Right renal pelvis (tissue), 4 donors: ENCODE measurements at places on chromosomes 3 and 15.

GRCh38 chr3:162534431-162534830, 1037.8 kb downstream of the OTOL1 start:
- no peak for DNase-seq

- DNase-seq, result no peak
These were observed 594 bp downstream of the CRELD1 start for GRCh38 chr3:9934235-9934621.

GRCh38 chr15:83092309-83092976, 15.0 kb upstream of the TM6SF1 start:
- DNase-seq, result no peak

DNA sequence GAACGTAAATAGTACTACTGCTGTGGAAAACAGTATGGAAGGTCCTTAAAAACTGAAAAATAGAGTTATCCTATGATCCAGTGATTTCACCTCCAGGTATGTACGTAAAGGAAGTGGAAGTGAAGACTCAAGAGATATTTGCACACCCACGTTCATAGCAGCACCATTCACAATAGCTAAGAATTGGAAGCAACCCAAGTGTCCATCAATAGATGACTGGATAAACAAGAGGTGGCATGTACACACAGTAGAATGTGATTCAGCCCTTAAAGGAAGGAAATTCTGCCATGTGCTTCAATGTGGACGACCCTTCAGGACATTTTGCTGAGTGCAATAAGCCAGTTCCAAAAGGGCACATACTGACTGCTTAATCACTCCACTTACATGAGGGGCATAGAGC, 188.3 kb downstream of the APBA2 start:
- DNase-seq, result no peak

DNA sequence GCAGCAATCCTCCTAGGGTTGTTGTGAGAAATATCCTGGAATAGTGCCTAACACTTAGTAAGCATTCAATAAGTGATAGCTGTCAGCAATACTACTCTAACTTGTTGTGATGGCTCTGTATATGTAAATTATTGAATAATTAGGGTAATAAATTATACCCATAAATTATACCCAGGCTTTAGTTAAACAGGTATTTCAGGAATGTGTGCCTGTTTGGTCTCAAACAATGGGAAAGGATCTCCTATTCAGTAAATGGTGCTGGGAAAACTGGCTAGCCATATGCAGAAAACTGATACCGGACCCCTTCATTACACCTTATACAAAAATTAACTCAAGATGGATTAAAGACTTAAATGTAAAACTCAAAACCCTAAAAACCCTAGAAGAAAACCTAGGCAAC, 14.8 kb upstream of the ARNT2 start:
- DNase-seq, result no peak

DNA sequence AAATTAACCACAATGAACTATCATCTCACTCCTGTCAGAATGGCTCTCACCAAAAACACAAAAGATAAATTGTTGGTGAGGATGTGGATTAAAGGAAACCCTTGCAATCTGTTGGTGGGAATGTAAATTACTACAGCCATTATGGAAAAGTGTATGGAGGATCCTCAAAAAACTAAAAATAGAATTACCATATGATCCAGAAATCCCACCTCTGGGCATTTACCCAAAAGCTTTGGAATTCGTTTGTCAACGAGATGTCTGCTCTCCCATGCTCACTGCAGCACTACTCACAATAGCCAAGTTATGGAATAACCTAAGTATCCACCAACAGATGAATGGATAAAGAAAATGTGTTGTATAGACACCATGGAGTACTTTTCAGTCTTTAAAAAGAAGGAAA, 21.6 kb downstream of the FSIP1 start:
- no peak for DNase-seq

GRCh38 chr3:55719006-55719405, 231.9 kb upstream of the WNT5A start:
- DNase-seq, result no peak

- no peak for DNase-seq
These were observed 443.9 kb downstream of the DIPK2A start for GRCh38 chr3:144415492-144415891.

DNA sequence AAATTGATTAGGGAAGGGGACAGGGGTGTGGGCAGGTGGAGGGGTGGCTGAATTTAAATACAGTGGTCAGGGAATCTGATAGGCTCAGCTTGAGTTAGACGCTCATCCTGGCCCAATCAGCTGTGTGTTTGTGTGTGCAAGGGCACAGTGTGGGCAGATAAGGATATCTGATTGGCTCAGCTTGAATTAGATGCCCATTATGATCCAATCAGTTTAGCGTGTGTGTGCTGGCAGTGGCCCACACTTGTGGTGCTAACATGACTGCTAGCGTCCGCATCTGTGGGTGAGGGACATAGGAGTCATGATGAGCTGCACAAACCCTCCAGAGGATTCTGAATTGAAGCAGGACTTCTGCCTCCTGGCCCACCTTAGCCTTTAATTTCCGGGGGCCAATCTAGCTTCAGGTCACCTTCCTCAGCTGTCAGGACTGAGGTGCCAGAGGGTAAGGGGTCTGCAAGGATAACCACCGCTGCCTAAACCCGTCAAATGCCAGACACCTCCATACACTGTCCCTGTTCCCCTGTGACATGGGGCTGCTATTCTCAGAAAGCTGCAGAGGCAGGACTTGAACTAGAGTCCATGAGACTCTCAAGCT, 97.3 kb downstream of the CORO2B start:
- no peak for DNase-seq

DNA sequence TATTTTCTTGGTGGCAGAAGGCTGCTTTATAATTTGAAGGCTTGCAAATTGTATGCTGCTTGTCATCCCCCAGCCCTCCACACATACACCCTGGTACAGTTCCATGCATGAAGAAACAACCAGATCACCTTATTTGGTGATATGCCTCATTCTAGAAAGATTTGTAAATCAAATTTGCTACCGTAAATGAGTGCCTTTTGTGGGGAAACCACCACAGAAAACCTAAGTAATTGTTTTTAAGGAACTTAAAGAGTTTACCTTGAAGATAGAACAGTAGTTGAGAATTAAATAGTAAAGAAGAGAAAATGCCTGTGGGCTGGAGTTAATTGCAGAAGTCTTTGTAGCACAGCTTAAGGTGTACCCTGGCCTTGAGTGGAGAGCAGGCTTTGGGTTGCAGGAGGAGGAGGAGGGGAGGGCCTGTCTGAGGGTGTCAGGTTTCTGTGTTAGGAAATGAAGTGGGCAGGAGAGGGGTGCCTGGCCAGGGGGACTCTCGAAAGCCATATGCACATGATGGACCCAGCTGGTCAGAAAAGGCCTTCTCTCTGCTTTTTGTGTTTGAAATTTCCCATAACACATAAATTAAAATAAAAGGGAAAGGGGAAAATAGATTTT, 6.9 kb downstream of the NIPA2 start:
- no peak for DNase-seq

DNA sequence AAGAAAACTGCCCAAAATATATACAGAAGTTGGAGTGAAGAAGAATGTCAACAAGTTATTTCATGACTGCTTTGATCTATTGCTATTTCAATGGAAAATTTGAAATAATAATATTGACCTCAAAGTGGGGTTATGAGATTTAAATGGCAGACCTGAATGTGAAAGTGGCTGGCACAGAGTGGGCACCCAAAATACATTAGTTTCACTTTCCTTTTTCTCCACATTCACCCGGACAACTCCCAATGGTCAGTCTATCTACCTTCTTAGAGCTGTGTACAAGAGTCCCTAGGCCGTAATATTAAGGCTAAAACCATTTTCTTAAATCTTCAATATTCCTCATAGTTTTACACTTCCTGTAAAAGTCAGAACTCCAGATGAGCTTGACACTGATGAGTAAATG, 61.6 kb upstream of the ETV5 start:
- DNase-seq, result no peak

DNA sequence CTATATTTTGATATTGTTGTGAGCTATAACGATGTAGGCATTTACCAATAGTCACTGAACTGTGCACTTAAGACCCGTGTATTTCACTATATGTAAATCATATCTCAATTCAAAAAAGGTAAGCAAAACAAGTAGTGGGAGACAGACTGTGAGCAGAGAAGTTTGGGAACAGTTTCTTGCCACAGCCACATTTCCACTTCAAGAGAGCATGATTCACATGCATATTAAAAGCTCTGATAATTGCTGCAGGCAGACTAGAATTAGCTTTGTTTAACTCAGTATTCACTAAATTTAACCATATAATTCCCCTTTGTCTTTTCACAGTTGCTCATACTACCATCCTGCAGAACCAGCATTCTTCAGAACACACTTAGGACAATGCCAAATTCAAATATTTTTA, 168.4 kb upstream of the ZNF385D start:
- no peak for DNase-seq

GRCh38 chr15:39272901-39273300, 308.0 kb upstream of the THBS1 start:
- no peak for DNase-seq

GRCh38 chr3:40546816-40547215, 22.1 kb downstream of the ZNF621 start:
- no peak for DNase-seq

GRCh38 chr15:69885173-69885955, 212.4 kb downstream of the TLE3 start:
- no peak for DNase-seq

DNA sequence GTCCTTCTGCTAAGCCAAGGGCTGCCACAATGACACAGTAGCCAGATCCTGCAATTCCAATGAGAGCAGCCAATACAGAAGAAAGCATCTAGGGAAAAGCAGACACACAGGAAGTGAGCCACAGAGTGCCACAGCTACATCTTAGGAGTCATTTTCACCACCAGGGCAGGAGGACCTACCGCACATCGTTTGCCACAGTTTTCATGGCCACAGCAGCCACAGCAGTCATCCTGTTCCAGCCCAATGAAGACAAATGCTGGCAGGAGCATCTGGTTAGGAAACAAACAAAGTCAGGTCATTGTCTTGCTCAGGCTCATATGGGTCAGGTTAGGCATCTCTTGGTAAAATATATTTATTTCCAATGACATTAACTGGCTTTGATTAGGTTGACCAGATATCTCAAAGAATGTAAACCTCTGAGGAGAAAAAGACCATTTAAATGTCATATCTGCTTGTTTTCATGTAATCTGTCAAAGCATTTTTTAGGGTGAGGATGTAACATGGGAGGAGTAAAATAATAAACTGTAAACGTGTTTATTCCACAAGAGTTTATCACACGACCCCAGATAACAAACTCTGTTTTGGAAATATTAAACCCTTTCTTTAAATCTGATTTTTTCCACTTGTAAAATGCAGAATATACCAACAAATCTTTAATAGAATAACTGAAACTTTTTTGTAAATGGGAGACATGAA, 1.8 kb downstream of the TM4SF1 start:
- DNase-seq, result no peak

DNA sequence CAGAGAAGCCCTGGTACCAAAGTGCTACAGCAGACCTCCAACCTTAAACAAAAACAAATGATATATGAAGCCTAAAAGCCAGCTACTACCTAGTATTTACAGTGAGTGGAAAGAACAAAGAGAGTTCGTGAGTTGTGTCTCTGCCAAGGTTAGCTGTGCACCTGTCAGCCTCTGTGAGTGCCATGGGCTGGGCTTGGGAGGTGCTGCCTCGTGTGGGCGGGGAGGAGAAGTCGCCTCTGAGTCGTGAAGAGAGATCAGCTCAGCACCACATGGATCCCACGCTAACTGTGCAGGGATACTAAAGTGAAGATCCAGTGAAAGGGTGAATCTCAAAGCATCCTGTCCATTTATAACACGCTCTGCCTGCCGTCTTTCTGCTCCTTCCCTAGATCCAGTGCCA, 101.9 kb downstream of the CHDH start:
- DNase-seq, result no peak

DNA sequence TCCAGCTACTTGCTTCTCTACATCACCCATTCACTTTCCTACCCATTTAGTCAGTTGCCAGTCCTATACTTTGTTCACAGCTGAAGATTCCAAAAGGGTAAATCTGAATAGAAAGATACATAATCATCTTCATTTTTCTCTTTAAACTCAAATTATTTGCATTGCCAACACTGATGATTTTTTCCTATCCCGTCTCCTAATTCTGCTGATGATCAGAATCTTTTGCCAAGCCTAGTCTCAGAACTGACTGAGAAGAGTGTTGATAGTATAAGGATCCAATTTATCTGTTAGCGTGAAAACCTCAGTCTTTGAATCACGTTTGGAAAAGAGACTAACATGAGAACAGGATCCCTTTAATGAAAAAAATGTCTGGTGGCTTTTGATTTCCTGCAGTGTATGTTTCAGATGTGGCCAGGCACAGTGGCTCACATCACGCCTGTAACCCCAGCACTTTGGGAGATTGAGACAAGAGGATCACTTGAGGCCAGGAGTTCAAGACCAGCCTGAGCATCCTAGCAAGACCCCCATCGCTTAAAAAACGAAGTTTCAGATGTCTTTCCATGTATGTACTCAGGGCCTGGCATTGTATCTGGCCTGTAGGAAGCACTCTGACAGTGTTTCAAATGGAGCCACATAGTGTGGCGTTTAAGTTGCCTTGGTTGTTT, 169.4 kb downstream of the KLHL25 start:
- no peak for DNase-seq

DNA sequence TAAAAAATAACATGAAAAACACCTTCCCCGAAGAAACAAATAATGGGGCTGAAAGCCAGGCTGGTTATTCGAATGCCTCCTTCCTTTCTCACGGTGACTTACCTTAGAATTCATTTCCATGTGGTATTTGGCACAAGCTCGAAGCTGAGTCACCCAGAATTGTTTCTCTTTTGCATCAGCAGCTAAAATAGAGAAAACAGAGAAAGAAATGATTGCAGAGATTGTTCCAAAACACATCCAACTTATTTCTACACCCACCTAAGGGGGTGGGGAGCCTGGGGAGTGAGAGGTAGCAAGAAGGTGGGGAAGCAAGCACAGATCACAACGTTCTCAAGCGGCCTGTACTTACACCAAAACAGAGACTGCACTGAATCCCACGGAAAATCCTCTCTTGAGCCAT, 104.7 kb downstream of the OSBPL10 start:
- DNase-seq, result no peak

DNA sequence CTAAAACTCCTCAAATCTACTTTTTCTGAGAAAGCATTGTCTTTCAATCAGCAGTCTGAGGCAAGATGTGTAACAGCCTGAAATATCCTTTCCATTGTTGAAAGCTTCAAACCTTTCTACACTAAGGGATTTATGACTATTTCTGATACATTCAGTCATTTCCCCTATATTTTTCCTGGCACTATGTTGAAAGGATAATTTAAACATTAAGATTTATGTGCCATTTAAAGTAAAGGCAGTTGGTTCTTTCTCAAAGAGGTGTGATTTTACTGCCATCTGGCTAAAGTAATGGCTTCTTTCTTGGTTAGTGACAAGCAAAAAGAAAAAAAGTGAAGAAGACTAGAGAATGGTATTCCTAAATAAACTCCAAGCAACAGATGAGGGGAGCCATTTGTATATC, 249.6 kb upstream of the COL8A1 start:
- no peak for DNase-seq

GRCh38 chr3:188904670-188905069, 267.1 kb upstream of the TPRG1 start:
- DNase-seq, result no peak

GRCh38 chr15:56038015-56038414, 44.6 kb upstream of the NEDD4 start:
- no peak for DNase-seq

GRCh38 chr3:52121813-52122212, 32.4 kb downstream of the POC1A start:
- no peak for DNase-seq
